ENCODE measurements at places on chromosomes 3 and 15.

- no peak for DNase-seq
Observed at GRCh38 chr15:41801850-41802455, 25.9 kb upstream of the JMJD7 start.

- no peak for DNase-seq
Observed at GRCh38 chr3:17038141-17038540, 153.4 kb downstream of the PLCL2 start.

DNA sequence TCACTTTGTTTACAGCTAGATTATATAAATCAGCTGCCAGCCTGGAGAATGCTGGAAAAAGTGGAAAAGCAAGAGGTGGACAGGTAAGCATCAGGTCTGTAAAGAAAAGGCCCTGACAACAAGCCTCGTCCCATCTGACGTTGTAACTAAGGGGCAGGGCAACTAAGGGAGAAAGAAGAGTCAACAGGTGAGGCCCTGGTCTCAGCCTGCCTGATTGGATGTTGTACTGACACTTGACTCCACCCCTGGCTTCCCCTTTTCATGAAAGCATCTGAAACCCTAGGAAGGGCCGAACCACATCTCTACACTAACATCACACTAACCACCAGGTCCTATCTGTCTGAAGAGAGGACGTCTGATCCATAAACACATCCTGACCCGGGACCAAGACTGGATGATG is 357.6 kb upstream of the CFAP20DC start:
- no peak for DNase-seq

GRCh38 chr3:171164067-171164465 is 137.5 kb upstream of the SLC2A2 start:
- DNase-seq: no peak

DNA sequence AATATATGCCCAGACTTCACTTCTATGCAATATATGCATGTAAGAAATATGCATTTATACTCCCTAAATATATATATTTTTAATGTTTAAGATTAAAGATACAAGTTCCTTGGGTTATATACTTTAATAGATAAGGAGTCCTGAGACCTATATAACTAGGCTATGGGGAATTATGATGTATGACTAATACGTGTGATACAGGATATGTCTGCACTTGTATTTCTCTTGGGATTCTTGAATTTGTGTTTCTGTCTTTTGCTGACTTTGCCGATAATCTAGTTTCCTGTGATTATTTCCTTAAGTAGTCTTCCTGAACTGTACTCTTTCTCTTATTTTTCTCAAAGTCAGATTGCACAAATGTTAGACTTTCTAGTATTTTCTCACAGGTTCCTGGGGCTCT is 109.6 kb downstream of the PIK3CB start:
- DNase-seq: no peak

DNA sequence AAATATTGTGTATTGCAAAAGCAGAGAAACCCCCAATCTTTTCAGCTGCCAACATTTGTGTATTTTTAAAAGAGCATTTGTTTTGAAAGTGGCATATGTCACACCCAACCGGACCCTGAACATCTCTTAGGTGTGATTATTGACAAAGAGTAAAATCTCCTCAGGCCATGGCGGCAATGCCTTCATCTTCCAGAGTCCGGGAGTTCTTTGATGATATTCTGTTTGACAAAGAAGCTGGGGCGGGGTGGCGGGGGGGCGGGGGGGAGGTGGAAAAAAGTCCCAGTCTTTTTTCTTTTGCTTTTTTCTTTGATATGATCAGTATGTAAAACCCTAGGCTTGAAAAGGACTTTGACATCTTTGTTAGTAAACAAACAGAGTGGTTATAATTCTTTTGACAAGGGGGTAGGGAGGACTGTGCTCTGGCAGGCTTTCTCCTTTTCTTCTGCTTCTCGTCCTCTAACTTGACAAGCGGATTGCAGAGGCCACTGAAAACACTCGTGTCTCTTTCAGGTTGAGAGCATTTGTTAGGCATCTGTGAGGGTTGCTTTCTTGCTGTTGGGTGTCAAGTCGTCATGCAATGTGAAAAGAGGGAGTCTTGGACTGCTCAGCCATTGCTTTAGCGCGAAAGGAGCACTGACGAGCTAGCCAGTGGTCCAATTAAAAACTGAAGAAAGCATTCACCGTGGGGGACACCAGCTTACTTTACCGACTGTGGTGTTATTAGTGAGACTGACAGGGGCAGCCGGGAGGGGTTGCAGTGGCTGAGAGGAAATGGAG is 243.2 kb downstream of the NSUN3 start:
- no peak for DNase-seq

DNA sequence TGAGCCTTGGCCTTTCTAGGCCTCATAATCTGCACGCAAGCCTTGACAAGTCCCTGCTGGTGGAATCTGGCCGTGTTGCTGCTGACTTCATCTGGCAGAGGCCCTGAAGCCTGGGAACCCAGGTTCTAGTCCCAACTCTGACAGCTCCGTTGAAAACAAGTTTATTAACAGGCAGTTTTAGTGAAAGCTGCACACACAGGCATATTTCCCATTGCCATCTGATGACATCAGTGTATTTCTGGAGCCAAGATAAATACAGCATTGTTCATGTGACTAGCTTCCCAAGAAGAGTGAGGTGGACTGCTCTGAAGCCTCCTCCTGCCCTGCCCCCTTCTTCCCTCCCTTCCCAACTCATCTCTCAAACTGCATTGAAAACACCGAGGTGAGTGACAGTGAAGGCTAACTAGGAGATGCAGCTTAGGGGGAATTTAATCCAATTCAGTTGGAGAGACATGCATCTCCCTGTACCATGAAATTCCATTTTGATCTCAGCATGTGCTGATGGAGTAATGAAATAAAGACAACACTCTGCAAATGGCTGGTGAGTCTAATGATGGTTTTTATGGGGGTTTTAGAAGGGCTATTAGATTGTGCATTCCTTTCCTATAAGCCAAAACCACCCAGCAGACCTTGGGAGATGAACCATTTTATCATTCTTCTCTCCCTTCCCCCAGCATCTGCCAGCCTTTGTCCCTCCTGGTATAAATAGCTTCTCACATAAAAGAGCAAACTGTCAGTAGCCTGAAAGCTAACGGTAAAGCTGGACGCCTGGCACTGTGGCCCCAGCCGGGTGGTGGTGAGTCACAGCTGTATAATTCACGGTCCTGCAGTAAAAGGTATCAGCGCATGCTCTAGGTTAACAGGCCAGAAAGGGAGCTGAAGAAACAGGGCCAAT is 38.0 kb downstream of the PRICKLE2 start:
- no peak for DNase-seq

- DNase-seq: no peak
Observed at GRCh38 chr3:42277676-42278075, 11.7 kb upstream of the CCK start.

DNA sequence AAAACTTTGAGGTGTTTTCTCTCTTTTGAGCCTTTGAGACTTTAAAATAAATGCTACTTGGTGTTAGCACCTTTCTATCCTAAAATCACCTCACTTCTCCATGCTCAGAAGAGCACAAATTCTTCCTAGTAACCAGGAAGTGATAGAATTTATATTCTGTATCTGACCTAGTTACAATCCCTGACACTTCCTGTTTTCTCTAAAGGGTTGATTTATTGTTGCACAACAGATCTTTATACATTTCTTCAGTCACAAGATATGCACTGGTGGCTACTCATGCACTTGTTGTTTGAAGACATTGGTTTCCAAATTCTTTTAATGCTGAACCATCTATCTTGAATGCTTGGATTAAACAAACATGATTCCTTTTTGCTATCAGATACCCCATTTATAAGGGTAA is 47.2 kb upstream of the CNTN3 start:
- DNase-seq: no peak

DNA sequence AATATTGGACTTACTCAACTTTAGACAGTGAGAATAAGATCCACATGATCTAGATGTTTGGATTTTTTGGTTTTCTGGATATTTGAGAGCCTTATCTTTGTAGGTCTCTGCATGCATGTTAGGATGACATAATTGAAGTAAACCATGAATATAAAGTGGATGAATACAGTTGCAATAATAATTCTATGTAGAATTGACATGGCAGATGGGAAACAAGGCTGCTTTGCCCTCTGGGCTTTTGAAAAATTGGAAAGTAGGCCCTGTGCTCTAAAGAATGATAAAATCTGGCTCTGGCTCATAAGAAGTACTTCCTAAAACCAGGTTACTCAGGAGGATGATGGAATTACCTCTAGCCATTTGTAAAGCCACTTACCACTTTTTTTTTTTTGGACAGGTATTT is 86.9 kb downstream of the ZNF609 start:
- DNase-seq: no peak

GRCh38 chr3:99549957-99550603 is 88.3 kb upstream of the COL8A1 start:
- no peak for DNase-seq

All from stimulated activated CD8-positive, alpha-beta memory T cell treated with anti-CD3 and anti-CD28 coated beads, Interleukin-15, amount 100 ng/mL, for 24 hours (primary cell).